Stimulated activated CD4-positive, alpha-beta T cell treated with anti-CD3 and anti-CD28 coated beads, Interleukin-2, amount 100 ng/mL, for 48 hours (primary cell): ENCODE measurements at places on chromosomes 1 and 21.

DNA sequence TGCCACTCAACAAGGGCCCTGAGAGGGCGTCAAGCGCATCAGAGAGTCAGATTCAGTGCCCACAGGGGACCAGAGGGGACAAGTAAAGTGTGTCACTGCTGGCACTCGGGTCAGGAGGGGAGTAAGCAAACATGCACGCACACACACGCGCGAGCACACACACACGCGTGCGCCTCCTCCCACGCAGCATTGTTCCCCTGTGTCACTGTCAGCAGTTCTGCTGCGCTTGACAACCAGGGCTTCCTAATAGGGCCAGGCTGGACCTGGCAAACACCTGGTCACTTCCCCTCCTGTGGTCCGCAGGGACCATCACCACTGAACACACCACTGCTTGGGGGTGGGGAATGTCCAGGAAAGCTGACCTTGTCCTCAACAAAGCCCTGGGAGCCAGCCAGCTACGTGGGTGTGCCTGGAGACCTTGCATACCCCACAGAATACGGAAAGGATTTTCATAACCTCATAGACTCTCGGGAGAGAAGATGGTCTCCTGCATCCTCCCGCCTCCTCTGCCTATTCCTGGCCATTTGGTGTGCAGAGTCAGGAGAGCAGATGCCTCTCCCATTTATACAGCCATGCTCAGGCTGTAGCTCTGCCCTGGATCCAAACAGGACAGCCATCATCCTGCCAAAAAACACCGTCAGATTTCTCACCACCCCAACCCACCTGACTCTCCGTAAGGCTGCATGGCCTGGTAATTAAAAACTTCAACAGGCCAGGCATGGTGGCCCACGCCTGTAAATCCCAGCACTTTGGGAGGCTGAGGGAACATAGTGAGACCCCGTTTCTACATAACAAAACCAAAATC, 73.2 kb downstream of the SSBP3 start:
- DNase-seq: no peak

DNA sequence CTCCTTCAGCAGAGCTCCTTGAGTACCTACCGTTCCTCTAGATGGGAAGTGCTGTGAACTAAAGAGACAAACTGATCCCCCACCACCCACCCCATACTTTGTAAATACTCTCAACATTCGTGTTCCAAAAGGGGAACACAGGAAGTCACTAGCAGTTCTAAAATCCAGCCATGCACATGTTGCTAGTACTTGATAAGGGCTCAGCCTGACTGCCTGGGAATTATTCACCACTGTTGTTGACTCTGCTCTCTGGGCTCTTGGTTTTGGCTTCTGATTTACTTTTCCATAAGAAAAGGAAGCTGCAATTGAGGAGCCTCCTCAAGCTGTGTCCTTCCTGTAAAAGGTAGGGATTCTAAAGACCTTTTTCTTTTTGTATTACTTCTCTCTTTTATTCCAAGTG, 67.5 kb downstream of the IVNS1ABP start:
- DNase-seq: no peak

DNA sequence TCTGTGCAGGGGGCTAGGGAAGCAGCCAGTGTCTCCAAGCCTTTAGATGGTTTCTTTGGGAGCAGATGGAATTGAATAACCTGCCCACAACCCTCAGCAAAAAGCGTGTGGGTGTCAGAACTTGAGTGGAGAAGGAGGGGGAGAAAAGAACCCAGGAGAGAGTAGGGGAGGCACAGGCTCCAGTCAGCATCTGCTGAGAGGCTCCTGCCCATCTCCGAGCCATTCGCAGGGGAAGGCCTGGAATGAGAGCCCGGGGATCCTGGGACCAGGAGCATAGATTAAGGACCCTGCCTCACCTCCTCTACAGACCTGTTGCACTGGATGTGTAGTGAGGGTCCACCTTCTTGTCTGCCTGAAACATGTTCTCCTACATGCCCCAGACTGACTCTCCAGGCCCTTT, 16.3 kb downstream of the TMEM81 start:
- DNase-seq: no peak

DNA sequence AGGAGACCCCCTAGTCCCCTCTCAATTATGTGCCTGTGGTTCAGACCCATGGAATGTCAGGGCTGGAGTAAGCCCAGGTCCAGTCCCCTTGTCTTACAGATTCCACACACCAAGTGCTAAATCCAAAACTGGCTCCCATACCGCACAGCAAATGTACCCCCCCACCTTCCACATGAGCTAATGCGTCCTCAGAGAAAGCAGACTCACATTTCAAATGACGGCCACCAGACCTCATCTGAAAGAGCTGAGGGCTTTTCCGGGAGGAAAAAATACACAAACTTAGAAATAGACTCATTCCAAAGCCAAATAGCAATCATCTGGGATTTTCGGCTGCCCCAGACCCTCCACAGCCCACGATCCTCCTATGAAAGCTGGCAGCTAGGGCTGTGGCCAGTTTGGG, 12.8 kb upstream of the CNTN2 start:
- no peak for DNase-seq

GRCh38 chr1:198631292-198631691, 7.5 kb upstream of the PTPRC start:
- no peak for DNase-seq

GRCh38 chr1:53183095-53183990, 13.3 kb upstream of the CPT2 start:
- DNase-seq: no peak

- no peak for DNase-seq
These were observed 792.3 kb upstream of the ADAMTS5 start for GRCh38 chr21:27759091-27759659.

DNA sequence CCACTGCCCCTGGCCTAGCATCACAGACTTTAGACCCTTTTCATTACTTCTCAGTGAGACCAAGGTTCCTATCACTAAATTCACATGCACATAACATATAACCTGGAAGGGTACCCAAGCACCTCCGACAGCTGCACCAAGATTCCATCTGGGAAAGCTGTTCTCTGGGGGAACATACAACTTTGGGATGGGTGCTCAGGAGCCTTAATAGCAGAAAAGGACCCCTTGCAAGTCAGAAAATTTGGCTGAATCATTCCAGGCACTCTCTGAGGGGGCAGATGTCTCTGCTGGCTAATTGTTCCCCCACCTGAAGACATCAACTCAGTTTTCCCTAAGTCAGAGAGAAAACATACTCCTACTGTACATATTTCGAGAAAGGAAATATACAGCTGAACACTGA, 41.3 kb upstream of the PSEN2 start:
- DNase-seq: no peak

GRCh38 chr21:41900401-41900800, 21.3 kb upstream of the PRDM15 start:
- no peak for DNase-seq

DNA sequence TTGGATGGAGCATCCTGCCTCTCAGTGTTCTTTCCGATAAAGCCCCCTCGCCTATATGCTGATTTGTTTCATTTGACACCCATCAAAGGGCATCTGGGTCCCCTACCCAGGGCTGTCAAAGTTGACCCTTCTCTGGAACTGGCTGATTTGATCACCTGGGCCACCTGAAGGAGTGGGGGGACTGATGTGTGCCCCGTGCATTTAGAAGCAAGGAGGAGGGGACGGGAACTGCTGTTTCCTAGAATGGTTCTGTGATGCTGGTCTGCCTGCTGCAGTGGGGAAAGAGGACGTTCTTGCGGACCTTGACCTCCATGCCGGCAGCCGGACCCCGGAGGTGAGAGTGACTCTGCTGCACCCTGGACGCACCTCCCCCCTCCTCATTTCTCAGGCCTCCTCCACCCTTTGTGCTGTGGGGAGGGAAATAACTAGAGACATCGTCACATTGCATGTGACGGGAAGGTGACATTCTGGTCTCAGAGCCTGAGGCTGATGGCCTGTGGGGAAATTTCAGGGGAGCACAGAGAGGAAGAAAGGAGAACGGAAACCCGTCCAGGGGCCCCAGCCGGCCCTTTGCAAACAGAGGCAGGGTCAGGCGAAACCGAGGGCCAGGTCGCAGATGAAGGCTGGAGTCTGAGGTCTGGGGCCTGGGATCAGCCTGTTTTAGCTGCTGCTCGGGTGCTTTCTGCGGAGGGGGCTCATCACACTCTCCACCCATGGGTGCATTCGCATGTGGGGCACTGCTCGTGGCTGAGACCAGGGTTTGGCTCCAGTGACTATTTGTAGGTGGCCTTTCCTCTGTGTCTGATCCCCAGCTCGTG, 25.7 kb downstream of the CRYAA start:
- no peak for DNase-seq

GRCh38 chr1:193060406-193060805, 994 bp downstream of the RO60 start:
- no peak for DNase-seq

GRCh38 chr1:39954324-39954869, 548 bp upstream of the MFSD2A start:
- no peak for DNase-seq
